ENCODE measurements at places on chromosomes 6 and 20.

DNA sequence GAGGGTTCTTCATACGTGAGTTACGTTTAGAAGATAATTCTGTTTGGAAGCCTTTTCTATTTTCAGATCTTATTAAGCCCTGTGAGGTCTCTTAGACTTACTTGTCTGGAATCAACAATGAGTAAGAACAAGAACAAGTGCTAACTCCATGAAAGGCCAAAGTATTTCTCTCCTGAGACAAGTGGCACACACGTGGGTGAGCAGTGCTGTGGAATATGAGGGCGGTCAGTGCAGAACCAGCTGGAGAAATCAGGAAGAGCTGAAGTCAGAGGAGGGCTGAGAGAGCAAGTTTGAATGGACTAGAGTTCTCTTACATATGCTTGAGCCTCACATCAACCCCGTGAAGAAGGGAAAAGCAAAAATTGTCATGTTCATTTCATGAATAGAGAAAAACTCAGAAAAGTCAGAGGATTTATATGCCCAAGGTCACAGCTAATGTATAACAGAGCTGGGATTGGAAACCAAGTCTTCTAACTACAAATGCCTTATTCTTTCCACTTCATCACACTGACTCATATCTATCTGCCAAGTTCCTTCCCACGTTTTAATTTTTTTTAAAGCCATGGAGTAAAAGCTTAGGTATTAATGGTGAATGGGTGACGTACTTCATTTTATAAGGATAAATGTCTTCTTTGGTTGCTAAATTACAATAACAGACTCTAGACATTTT lies 201.3 kb upstream of the DTNBP1 start:
- no peak for DNase-seq

DNA sequence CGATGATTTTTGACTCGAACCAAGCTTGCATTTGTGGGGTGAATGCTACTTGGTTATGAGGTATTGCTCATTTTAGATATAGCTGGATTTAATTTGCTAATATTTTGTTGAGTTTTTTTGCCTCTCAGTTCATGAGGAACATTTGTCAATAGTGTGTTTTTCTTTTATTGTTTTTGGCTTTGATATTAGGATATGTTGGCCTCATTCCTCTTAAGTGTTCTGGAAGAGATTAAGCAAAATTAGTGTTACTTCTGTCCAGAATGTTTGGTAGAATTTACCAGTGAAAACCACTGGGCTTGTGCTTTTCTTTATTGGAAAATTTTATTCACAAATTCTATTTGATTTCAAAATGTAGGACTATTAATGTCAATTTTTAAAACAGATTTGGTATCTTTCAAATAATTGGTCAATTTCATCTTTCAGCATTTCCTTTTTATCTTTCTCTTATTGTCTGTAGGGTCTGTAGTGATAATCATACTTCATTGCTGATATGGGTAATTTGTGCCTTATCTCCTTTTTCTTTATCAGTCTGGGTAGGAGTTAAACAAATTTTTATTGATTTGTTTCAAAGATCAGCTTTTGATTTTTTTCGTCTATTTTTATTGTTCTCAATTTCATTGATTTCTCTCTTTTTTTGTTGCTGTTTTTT lies 14.1 kb downstream of the AIG1 start:
- DNase-seq = no peak

- DNase-seq = no peak
Measured at GRCh38 chr20:20375862-20376261, 8.0 kb downstream of the INSM1 start.

GRCh38 chr6:168756009-168756634 lies 315.1 kb downstream of the SMOC2 start:
- no peak for DNase-seq

GRCh38 chr20:40767615-40767924 lies 78.5 kb upstream of the MAFB start:
- no peak for DNase-seq

GRCh38 chr6:28880894-28881780 lies 42.6 kb downstream of the TRIM27 start:
- DNase-seq = peak; percentile 45

- no peak for DNase-seq
Measured at GRCh38 chr20:34553366-34553867, 5.1 kb upstream of the MAP1LC3A start.

GRCh38 chr6:153150752-153151440 lies 19.8 kb upstream of the RGS17 start:
- no peak for DNase-seq

DNA sequence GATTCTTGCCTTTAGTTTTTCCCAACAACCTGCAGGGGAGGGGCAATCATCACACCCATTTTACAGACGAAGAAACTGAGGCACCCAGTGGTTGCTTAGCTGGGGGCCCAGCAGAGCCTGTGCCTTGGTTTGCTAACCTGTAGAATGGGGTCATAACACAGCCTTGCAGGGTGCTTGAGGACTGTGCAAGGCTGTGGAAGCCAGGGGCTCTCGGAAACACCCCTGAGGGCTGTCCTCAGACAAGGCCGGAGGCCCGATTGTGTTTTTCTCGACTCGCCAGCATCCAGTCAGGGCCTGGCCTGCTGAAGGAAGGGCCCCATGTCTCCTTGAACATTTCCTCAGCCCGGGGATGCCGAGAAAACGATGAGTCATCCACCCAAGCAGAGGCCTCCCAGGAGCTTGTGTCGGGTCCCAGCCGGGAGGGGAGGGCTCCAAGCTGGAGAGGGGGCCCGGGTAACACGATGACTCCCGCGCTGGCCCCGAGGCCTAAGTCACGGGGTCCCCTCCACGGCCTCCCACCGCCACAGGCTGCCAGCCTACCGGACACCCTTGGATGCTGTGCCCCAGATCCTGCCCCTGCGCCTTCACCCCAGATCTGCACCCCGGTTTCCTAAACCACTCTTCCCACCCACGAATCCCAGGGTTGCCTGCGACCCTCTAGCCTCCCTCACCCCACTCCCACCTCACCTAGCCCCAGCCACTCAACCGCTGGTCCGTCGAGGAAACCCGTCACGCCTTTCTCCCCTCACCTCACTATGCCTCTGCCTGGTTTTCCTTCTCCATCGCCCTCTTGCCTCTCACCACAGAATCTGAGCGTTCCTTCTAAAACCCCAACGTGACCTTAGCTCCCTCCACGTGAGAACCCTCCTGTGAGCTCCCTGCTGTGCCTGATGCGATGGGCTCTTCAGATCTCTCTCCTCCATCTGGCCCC lies 10.6 kb downstream of the NOL4L start:
- no peak for DNase-seq

DNA sequence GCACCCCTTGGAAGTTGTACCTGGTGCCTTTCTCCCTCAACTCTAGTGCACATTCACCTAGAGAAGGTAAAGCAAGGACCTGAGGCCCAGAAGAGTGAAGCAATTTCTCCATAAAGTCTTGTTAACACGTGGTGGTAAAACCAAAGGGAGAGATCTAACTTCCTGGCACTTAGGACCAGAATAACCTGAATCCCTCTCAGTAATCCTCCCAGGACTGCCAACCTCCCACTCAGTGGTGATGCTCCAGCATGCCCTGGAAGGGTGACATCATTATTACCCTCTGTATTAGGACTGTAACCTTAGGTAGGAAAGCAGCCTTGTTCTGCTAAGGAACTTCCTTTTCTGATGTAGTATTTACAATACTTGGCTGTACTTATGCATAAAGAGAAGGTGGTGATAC lies 330.6 kb upstream of the MARCKS start:
- no peak for DNase-seq

- peak; percentile 6 for DNase-seq
Measured at GRCh38 chr6:156686301-156686994, 90.7 kb upstream of the ARID1B start.

GRCh38 chr20:19501476-19502115 lies 256.5 kb upstream of the RIN2 start:
- no peak for DNase-seq

GRCh38 chr20:47201074-47201730 lies 155.3 kb downstream of the ZMYND8 start:
- no peak for DNase-seq
